Breast epithelium (tissue), 4 donors: ENCODE measurements at places on chromosomes 3 and 15. TPM values are rescaled to one million over a fixed set of nuclear protein-coding genes. Genes with fewer than 3 reads are reported as not detected.

- DNase-seq: no peak
These were observed 21.8 kb downstream of the IGDCC3 start for GRCh38 chr15:65355988-65356353.

Gene FOXL2
- total RNA-seq: not detected

DNA sequence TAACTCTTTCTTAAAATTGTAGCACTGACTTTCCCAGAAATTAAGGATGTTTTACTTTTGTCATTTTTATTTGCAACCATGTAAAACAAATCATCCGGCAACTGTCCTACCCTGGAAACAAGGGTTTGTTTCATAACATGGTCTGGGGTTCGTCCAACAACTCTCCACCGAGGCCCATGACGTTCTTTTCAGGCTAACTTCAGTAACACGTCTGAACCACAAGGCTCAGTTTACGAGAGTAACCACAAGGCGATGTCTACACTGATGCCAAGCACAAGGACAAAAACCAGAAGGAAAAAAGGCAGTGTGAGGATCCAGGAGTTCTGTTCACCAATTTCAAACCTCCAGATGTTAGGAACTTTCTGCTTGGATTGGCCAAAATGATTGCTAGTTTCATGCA lies 546.1 kb downstream of the NTRK3 start:
- no peak for DNase-seq

- DNase-seq: no peak
These were observed 330.2 kb downstream of the TIGIT start for GRCh38 chr3:114624047-114624445.

Gene NUSAP1
- 6.9 TPM for total RNA-seq

- no peak for DNase-seq
These were observed 13.7 kb downstream of the SHF start for GRCh38 chr15:45174069-45174468.

DNA sequence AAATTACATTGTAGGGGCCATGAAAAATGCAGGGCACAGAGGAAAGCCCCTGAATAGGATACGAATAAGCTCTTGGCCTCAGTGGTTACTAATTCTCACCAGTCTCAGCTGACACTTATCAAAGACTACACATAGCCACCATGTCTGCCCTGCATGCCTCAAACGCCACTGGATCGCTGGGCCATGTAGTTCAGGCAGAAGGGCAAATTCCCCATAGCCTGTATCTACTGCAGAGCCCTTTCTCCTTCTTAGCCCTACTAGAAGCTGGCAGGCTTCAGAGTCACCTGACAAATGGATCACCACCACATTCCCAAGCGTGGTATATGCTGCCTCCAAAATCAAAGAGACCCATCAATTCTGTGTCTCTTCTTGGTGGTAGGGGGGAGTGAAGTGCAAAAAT lies 177.4 kb downstream of the MINAR1 start:
- no peak for DNase-seq

DNA sequence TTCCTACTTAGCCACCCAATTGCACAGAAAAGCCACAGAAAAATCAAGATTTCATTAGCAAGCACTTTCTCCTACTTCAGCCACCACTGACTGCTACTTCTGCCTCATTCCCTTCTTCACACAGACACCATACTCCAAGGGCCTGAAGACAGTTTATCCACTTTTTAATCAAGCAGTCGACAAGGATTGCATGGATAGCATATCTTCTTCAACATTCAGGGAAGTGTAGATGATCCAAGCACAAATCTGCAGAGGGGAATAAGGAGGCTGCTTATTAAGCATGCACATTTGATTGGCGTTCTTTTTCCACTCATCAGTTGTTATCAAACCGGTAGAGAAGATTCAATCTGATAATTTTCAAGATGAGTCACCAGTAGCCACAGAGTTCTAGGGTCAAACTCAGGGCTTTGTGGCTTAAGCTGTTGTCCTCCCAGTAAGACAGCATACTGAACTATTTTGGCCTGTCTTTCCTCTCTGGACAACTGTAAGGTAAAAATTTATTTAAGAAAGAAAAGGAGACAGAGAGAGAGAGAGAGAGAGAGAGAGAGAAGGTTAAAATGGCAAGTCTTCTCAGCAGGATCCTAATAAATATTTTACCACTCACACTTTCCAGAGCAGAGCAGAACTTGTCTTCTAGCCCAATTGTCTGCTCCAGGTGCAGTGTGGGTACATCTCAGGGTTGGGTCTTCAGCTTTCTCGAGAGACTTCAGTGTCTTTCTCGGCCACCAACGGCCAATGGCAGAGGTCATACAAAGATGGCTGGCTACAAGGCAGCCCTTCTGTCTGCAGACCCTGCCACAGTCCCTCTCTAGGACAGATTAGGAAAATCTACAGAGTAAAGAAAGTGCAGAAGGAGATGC lies 80.6 kb upstream of the BHLHE40 start:
- no peak for DNase-seq

Gene HES1
- 110 TPM for total RNA-seq

Gene CACNA2D3
- 3.4 TPM for total RNA-seq

Gene BTLA
- 1.5 TPM for total RNA-seq

DNA sequence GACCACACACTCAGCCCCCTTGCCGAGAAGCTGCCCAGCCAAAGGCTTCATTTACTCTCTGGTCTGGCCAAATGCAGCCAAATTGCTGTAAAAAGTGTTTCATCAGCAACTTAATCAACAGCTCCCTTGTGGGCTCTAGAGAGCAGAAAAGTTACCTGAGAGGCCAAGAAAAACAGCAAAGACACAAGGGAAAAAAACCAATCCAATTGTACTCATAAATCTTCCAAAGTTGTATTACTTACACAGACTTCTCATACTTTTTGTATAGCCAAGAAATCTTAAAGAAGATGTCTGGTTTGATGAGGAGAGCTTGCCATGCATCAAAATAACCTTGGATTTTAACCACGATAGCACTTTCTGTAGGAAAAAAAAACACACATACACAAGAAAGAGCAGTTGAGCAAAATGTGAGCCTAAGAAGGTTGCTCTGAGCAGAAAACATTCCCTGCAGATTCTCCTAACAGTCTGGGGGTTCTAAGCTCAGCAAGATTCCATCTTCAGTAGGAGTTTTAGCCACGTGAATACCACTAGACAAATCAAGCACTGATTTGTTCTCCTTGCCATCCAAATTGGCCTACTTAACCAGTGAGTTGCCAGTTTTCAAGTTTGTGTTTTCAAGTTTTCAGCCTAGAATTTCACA lies 120.0 kb downstream of the CYP19A1 start:
- DNase-seq: no peak

DNA sequence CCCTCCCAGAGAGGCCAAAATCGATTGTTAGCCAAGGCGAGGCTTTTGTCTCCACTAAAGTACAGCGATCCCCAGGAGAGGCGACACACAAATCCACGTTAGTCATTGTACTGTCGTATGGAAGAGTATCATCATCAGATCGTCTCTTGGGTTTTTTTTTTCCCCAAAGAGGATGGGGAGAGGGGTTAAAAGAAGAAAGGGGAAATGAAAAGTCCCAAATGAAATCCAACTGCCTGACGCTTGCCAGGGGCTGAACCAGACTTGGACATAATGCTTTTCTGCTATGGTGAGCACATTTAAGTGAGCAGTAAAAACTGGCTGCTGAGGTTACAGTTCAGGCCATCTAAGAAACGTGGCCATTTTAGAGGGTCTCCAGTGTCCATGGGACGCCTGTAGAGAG lies 37.9 kb upstream of the CTSH start:
- no peak for DNase-seq

DNA sequence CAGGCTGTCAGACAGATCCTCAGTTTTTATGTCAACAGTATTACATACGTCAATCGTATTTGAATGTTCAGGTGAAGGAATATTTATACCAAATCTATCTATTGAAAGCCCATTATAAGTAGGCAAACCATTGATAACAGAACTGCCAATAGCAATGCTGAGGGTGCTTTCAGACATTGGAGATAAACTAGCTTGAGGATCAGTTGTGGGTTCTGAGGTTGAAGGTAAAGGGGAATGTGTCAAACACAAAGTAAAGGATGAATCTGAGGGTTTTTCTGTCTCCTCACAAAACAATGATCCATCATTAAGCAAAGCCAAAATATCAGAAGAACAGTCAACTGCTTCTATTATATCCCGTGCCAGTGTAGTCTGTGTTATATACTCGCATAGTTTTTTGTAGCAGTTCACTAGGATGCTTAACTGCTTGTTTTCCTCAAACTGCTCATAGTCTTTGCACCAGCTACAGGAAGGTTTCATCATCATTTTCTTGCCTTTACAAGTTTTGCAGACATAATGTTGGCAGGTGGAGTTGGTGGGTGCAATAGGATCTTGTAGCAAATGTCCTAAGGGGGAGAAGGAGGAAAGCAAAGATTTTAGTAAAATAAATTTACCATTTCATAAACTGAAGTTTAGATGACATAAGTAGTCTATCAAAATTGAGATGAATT lies 43.8 kb downstream of the MSL2 start:
- DNase-seq: no peak

DNA sequence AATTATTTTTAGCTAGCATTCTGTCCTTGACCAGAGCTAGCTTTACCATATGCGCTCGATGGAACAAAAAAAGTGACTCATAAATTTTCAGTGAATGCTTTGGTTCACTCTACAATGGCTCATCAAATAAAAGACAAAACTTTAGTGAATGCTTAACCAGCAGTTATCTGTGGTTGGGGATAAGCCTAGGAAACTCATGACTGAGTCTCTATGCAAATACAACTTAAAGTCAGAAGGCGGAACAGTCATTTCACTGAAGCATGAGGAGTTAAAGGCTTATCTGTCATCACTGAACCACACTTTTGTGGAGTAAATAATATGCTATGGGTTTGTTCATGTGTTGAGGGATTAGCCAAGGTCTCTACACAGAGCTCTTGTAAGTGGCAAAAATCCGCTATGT lies 308.4 kb downstream of the SQOR start:
- DNase-seq: no peak

Gene DUSP7
- 11.1 TPM for total RNA-seq

Gene ADAMTS9
- total RNA-seq: 240 TPM

GRCh38 chr3:123153125-123154019 lies 48.4 kb upstream of the SEC22A start:
- no peak for DNase-seq

GRCh38 chr3:14812196-14812790 lies 6.5 kb upstream of the FGD5 start:
- DNase-seq: no peak

GRCh38 chr3:133984975-133985374 lies 44.8 kb downstream of the SLCO2A1 start:
- no peak for DNase-seq

- DNase-seq: no peak
These were observed 32.3 kb downstream of the PDZRN3 start for GRCh38 chr3:73592154-73593144.

DNA sequence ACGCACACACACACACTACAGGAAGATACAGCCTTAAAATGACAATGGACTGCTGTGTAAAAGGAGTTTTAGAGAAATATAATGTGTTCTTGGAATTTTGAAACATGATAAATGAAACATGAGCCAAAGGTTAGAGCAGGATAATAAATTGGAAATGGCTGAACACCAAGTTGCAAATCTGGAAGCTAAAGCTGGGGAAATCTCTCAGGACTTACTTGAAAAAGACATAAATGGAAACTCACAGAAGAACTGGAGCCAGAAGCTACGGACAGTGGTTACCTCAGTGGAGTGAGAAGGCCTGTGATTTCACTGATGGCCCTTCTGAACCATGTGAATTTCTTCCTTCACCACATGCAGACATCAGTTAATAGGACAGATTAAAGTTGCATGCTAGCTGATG lies 37.3 kb upstream of the ATP10A start:
- DNase-seq: no peak

DNA sequence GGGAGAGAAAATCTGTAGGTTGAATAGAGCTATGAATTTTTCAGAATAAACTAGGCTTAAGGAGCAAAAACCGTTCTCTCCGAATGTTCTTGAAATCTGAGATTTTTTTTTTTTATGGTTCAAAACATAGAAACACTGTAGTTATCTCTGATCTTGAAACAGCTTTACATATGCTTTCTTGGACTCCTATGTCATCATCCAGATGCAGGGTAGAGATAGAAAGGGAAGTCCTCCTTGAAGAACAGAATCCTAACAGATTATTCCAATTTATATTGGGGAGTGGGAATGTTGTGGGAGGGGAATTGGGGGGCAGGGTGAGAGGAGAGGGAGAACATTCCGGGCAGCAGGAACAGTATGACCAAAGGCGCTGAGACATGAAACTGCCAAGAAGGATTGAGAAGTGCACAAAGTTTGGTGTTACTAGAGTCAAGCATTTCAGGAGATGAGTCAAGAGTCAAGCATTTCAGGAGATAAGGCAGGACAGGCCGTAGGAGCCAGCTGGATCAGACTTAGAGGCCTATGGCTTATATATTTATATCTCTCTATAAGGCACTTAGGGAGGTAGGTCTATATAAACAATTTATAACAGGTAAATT lies 21.9 kb upstream of the ST3GAL6 start:
- DNase-seq: no peak

Gene HDC
- 11.0 TPM for total RNA-seq

GRCh38 chr3:24320601-24321000 lies 174.0 kb downstream of the THRB start:
- DNase-seq: no peak

- no peak for DNase-seq
These were observed 8.8 kb downstream of the PRICKLE2 start for GRCh38 chr3:64216274-64217147.

DNA sequence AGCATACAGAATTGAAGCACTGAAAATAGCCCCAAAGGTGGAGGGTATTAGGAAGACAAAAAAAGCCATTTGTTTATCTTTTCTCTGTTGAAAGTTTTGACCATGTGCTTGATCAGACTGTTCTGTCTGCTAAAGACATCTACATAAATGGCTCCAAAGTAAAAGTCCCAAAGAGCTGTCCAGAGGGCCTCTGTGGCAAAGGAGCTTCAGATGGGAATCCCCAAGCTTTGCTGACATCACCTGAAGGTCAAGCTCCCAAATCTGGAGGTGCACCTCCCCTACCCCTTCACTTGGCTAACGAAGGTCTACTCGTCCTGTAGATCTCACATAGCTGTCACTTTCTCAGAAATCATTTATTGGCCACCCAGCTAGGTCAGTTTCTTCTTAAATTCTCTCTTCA lies 194.6 kb upstream of the SLC2A2 start:
- DNase-seq: no peak

- DNase-seq: no peak
These were observed 72.6 kb downstream of the CCR1 start for GRCh38 chr3:46135475-46135874.

- DNase-seq: no peak
These were observed 17.7 kb upstream of the SLC6A1 start for GRCh38 chr3:10974746-10975375.

Gene CTXN2
- not detected for total RNA-seq

Gene EPHB3
- 7.9 TPM for total RNA-seq

- no peak for DNase-seq
These were observed 26.5 kb upstream of the MINDY4B start for GRCh38 chr3:150931745-150932144.

Gene FMN1
- 50.7 TPM for total RNA-seq

GRCh38 chr3:50591196-50591741 lies 20.3 kb downstream of the CISH start:
- no peak for DNase-seq

GRCh38 chr3:153495422-153495821 lies 333.4 kb downstream of the RAP2B start:
- no peak for DNase-seq

Gene LMAN1L
- total RNA-seq: not detected

Gene MOBP
- not detected for total RNA-seq
